HuH-7.5 (cell line): ENCODE measurements at places on chromosomes 3 and 15.

DNA sequence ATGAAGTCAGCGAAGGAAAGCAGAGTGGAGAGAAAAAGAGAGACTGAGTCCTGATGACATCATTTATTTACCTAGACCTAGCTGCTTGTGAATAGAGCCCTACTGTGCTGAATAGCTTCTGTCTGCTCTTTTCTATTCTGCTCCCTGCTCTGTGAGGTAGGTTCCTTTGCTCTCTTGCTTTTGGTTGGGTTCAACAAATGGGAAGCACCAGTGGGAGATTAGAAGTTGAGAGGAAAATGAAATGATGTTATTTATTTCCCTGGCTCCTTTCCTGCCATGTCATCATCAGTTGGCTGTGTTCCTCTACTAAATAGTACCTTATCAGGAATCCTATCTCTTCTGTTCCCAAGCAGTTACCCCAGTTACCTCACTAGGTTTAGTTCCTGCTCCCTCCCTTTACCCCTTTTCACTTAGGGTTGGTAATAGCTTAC, 23.5 kb downstream of the DTWD1 start:
- DNase-seq: no peak

DNA sequence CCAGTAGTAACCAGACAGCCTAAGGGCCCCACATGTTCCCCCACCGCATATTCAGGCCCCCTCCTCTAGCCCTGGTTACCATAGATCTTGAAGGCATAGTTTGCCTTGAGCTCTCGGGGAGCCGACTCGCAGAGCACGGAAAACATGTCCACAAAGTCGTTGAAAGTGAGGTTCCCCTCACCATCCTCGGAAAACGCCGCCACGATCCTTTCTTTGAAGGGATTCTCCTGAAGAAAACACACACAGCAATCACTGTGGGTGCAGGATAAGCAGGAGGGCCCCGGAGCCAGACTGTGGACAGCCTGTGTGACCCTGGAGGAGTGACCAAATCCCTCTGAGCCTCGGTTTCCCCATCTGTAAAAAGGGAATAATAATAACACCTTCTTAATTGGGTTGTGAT, 16.8 kb downstream of the SH2D7 start:
- DNase-seq: no peak

DNA sequence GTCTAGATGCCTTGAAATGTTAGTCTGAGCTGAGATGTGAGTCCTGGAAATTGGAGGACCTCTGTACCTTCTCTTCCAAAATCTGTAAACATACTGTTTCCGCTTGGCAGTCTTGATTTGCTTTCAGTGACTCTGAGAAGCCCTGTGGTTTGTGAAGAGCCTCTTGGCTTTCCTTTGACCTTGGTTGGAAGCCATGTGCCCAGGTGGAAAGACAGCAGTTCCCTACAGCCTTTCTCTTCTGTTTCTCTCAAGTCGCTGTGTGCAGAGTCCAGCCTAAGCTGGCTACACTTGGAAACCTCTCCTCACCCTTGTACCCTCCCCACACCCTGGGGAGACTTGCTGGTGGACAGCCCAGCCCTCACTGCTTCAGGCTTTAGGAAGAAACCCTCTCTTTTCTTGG, 129.8 kb upstream of the CTDSPL start:
- no peak for DNase-seq

DNA sequence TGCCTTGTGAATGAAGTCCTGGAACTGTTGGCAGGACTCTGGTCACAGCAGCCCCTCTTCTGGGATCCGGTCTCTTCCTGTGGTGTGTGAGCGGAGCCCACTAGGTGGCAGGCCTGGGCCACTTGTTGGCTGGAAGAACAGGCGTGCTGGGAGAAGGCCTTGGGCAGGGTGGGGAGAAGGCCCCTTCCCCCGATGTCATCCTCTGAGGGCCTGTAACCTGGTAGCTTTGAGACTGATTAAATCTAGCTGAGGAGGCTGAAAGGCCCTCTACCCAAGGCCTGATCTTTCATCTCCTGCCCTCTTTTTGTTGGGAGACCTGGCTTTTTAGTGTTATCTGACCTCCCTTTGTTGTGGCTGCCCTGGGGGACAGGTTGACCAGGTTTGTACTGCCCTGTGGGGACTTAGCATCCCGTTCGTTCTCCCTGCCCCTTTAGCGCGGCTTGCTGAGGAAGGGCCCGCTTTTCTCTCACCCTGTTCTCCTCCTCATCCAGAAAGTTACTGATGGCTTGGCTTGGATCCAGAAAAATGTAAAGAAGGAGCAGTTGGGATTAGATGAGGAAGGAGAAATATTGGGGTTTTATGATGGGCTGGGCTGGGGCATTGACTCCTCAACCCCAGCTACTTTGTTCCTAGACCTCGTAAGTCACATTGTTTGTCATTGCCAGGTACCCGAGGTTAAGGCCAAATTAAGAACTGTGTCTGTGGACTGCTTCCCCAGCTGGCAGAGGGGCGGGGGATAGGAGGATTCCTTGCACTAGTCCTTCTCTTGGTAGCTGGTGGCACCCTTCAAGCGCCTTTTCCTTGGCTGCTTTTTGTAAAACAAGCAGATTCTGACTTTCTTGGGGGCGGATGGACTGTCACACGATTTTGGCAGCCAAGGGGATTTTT, 48.5 kb downstream of the CHCHD6 start:
- peak; percentile 59 for DNase-seq

GRCh38 chr15:46366360-46367007, 731.7 kb downstream of the SQOR start:
- DNase-seq: no peak

GRCh38 chr3:194773771-194774455, 88.2 kb downstream of the FAM43A start:
- DNase-seq: no peak

- no peak for DNase-seq
These were observed 219.0 kb downstream of the SHQ1 start for GRCh38 chr3:72629191-72629631.

GRCh38 chr3:15934389-15935195, 136.8 kb upstream of the ANKRD28 start:
- DNase-seq: no peak

- DNase-seq: no peak
These were observed 54.8 kb downstream of the ZNF609 start for GRCh38 chr15:64515196-64515595.

DNA sequence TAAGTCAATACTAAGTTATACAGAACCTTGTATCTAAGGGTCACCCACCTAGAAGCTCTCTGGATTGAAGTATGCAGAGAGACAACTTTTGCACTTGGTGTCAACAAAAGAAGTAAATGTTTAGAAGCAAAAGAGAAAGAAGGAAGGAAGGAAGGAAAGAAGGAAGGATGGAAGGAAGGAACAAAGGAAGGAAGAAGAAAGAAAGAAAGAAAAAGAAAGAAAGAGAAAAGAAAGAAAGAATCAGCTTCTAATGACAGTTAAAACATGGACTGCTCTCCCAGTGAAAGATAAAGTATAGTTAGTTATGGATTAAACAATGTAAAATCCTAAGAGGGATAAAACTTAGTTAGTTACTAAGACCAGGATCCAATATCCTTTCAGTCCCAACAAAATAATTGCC, 613.8 kb upstream of the NR2F2 start:
- DNase-seq: no peak

DNA sequence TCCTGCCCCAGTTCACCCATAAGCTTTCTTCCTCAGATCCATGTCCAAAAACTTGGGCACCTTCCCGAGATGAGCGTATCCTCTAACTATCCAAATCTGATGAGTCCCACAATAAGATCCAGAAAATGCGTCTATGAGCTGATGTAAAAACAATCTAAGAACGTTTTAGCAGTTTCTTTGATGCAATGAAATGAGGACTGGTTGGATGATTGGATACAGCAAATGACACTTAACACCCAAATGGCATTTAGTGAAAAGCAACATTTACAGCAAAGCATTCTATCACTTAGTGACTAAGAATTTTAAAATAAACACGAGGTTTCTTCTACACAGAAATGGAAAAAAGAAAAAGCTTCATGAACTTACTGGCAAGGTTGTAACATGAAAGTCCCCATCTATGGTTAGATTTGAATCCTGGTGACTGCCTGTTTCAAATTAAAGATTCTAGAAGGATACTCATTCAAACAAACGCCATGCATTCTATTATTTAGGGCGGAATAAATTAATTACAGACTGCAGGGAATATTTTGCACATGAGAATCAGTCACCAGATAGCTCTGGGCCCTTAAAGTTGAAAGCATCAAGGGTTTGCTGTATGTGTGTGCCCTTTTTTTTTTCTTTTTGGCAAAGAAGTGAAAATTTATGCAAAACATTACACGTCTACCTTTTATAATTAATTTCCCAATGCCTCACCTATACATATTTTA, 598.6 kb downstream of the FOXP1 start:
- no peak for DNase-seq
